NCI-H187 treated with DMSO at 0.1 percent for 48 hours (cell line): ENCODE measurements at places on chromosomes 1 and 21.

- DNase-seq = no peak
Measured at GRCh38 chr1:109919303-109919702, 8.7 kb downstream of the CSF1 start.

GRCh38 chr1:74363220-74363619, 128.0 kb downstream of the TNNI3K start:
- no peak for DNase-seq

GRCh38 chr1:37020653-37021277, 13.6 kb downstream of the GRIK3 start:
- DNase-seq = no peak

GRCh38 chr21:16195538-16195910, 465.7 kb downstream of the USP25 start:
- no peak for DNase-seq

GRCh38 chr21:19712441-19712840, 1285.8 kb upstream of the NCAM2 start:
- no peak for DNase-seq

GRCh38 chr1:222539951-222540597, 7.8 kb downstream of the HHIPL2 start:
- no peak for DNase-seq

GRCh38 chr1:47751193-47751592, 246.0 kb downstream of the TRABD2B start:
- no peak for DNase-seq

DNA sequence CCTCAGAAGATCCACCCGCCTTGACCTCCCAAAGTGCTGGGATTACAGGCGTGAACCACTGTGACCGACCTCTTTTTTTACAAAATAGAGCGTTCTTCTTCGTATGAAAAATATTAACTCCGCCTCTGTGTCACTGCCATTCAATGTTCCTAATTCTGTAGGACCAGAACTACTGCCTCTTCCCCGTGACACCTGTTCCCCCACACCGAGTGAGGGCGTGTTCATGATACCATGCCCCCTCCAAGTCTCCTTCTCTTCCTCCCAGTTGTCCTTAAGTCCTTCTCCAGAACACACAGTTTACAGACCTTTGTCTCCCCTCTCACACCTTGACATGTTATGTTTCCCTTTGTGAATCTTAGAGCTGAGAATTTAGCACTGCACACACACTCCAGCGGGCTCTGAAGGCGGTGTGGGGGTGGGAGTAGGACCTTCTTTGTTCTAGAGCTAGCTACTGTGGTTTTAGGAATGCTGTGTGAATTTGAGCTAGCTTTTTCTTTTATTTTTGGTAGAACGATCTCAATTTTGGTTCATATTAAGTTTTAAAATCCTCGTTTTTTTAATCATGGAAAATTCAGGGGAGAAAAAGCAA, 82.4 kb upstream of the LPGAT1 start:
- DNase-seq = no peak

DNA sequence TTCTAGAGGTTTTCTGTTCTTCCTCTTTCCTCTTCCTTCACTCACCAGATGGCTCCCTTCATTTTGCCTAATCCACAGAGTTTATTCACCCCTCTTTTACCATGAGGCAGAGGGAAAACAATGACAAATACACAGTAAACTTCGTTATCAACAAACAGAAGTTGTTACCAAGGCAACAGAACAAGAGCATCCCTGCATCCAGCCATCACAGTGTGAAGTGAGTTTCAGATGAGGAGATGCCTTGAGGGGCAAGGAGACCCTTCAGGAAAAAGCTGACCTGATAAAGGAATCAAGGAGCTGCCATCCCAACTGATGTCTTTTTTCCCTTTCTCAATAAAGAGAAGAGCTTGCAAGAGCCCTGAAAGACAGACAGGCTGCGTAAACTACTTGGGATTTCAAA, 195.3 kb downstream of the BRINP2 start:
- DNase-seq = no peak

DNA sequence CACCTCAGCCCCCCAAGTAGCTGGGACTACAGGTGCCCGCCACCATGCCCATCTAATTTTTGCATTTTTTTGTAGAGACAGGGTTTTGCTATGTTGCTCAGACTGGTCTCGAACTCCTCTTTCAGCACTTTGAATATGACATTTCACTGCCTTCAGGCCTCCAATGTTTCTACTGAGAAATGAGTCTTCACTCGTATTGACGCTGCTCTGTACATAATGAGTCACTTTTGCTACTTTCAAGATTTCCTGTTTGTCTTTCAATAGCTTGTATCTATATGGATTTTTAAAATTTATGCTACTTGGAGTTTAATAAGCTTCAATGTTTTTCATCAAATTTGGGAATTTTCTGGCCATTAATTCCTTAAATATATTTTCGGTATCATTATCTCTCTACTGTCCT, 64.7 kb downstream of the GORAB start:
- DNase-seq = no peak

GRCh38 chr21:46099476-46099875, 1.6 kb downstream of the COL6A2 start:
- no peak for DNase-seq

GRCh38 chr1:198497326-198498102, 43.0 kb downstream of the ATP6V1G3 start:
- DNase-seq = no peak

- no peak for DNase-seq
Measured at GRCh38 chr1:27835501-27835900, 4.9 kb downstream of the PPP1R8 start.

GRCh38 chr1:101290922-101291561, 54.2 kb downstream of the S1PR1 start:
- DNase-seq = no peak

GRCh38 chr1:221430152-221430960, 311.5 kb downstream of the DUSP10 start:
- DNase-seq = no peak

GRCh38 chr21:40505681-40506080, 341.3 kb downstream of the DSCAM start:
- DNase-seq = no peak

- no peak for DNase-seq
Measured at GRCh38 chr1:47186267-47187185, 3.3 kb downstream of the PDZK1IP1 start.

GRCh38 chr1:233182587-233182986, 112.9 kb downstream of the PCNX2 start:
- DNase-seq = no peak

DNA sequence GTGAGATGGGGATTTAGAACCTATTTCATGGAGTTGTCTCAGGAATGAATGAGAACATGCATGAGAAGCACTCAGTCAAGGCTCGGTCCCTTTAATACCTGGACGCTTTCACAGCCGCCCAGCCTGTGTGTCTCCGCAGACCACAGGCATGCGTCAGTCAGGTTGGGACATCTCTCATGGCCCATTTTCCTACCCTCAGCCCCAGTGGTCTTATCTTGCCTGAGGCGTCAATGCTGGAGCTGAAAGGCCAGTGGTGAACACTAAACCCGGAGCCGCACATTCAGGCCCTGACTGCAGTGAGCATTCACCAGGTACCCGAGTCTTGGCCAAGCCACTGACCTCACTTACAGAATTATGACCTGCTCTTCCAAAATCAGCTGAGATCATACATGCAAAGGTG, 263.2 kb upstream of the RAB4A start:
- no peak for DNase-seq

DNA sequence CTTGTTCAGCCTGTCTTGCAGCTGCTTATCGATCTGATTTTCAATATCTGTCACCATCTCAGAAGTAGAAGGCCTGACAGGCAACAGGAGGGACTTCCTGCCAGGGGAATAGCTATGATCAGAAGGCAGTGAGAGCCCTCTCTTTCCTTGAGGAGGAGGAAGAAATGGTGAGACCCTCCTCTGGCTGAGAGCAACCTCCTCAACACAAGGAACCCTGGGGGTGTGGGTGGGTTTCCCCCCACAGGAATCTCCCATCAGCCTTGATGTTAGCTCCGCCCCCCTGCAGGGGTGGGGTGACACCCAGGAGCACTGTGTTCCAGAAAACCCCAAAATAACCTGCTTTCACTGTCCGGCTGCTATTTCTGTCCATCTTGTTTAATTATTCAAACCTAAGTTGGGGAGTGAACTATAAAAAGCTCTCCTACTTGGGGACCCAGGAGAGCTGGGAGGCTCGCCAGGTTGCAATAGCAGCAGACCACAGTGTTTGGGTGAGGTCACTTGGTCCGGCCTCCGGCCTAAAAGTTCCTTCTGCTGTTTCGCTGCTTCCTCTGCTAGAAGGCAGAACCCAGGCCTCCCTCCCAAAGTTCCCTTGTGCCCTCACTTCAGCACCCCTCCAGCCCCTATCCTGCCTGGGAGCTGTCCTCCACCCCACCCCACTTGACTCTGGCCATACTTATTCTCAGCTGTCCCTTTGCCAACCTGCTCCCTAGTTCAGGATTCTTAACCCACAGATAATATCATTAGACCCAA, 7.8 kb upstream of the MEF2D start:
- no peak for DNase-seq

DNA sequence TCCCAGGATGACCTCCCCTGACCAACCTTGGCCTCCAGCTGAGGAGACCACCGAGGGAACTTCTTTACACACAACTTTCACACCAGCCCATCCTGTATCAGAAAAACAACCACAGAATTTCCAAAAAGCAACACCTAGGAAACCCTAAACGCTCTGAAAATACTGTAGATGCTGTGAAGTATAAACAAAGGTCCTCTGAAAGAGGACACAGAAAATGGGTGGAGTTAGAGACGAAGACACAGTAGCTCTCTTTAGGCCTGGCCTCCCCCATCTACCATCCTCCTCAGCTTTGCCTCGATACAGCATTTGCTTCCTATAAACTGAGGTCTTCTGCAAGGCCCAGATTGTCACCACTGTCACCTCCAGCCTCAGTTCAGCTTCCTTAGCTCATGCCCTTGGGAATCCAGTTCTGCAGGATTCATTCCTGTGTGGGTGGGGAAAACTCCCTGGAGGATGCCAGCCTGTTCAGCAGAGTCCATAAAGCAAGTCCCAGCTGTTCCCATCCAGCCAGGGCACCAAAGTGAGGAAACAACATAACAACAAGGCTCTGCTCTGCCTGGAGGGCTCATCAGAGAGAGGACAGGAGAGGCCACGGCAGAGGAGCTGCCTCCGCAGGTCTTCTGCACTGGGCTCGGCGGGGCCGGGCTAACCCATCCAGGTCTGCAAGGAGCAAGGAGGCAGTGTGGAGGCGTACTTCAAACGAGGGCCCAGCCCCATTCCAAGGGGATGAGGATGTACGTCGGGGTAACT, 15.0 kb downstream of the PIK3C2B start:
- DNase-seq = no peak

- no peak for DNase-seq
Measured at GRCh38 chr1:61640531-61641530, 84.1 kb downstream of the TM2D1 start.

DNA sequence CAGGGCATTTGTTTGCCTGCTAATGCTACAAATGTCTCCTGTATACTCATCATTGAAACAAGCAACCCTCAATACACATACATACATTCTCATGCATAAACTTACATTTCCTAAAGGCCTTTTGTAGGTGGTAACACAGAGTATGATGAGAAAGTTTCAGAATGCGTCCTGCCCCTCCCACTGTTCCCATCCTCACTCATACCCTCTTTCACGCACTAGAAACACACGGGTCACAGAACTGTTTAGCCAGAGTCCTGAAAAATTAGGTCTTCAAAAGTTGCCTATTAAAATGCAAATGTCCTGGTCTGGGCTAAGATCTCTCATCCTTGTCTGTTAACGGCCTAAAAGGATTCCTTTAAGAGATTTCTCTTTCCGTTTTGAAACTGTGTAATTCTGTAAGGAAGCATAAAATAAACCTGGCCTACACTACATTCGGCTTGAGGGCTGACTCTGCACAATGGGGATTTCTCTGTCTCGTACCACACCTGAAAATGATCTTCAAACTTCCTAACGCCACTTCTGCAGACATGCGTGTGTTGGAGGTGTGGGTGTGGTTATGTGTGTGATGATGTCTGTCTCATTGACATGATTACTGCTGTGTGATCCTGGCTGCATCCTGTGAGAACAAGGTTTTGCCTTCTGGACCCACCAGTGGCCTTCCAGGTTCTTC, 5.3 kb upstream of the FCER1A start:
- DNase-seq = no peak

DNA sequence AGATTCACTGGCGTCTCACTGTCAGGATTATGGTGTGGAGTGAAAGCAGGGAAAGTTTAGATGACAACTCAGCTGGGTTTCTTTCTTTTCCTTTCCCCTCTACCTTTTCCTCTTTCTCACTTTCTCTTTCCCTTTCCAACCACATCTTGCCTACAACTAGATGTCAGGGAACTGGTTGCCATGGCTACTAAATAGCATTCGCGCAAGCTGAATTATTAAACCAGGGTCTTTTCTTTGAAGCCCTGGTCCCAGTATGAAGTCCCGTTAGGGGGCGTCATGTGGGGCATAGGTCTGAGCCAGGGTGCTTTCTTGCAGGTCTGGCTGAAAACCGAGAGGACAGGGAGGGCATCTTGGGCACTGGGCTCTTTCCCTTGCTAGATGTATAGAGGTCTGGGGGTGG, 168.4 kb upstream of the CACNA1E start:
- DNase-seq = no peak

DNA sequence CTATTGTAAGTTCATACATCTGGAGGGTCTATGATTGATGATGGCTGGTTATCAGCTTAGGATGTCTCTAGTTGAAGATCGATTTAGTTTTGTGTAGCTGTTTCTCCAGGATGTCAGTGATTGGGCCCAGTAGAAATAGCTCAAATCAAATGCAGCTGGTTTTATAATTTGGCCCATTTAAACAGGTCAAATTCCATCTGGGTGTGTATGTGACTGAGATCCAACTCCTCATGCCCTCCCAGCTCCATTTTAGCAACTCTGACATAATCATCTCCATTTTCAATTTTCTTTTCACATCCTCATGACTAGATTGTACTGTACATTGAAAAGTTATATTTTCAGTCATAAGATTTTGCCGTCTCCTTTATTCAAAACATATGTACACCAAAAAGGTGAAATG, 99.2 kb downstream of the TPR start:
- no peak for DNase-seq

DNA sequence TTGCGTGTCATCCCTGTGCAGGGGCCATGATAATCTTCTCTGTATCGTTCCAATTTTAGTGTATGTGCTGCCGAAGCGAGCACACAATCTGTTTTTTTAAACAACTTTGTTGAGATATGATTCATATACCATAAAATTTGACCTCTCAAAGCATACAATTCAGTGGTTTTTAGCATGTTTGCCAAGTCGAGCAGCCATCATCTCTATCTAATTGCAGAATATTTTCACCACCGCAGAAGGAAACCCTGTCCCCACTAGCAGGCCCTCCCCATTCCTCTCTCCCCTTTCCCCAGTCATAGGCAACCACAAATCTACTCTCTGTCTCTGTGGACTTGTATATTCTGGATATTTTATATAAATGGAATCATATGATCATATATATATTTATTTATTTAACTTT, 78.7 kb upstream of the TINAGL1 start:
- DNase-seq = no peak

- no peak for DNase-seq
Measured at GRCh38 chr1:9263984-9264872, 28.5 kb upstream of the SPSB1 start.

GRCh38 chr21:33151941-33152731, 77.6 kb upstream of the IFNAR2 start:
- no peak for DNase-seq
